ENCODE measurements at places on chromosomes 1 and 21.

DNA sequence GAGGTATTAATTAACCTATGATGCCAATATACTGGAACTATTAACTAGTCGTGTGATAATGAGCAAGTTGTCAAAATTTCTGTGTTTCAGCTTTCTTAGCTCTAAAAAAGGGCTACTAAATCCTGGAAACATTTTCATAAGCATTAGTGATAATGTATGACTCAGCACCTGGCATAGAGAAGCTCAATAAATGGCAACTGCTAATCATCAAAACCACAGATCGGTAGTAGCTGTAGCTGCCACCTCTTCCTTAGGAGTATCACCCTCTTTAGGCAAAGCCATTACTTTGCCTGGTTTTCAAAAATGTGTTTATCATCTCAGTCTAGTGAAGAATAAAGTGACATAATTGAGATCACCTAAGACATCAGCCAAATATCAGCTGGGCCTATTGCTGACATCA is 75.5 kb downstream of the TPR start:
- no peak for DNase-seq
- H3K27me3 ChIP-seq, result no peaks in the 10 kb centered on the region
- no peak overlapping the region for H3K4me3 ChIP-seq
- no peaks in the 10 kb centered on the region for H3K36me3 ChIP-seq

GRCh38 chr1:179529482-179530195 is 46.1 kb downstream of the NPHS2 start:
- no peak overlapping the region for H3K4me3 ChIP-seq
- H3K27ac ChIP-seq, result no peak overlapping the region
- H3K27me3 ChIP-seq, result no peaks in the 10 kb centered on the region
- DNase-seq, result no peak

GRCh38 chr1:190328361-190328760 is 149.3 kb downstream of the BRINP3 start:
- H3K27me3 ChIP-seq, result no peaks in the 10 kb centered on the region
- DNase-seq, result no peak
- peaks cover 16% of the 10 kb centered on the region for H3K4me1 ChIP-seq
- H3K4me3 ChIP-seq, result no peak overlapping the region
- H3K36me3 ChIP-seq, result no peaks in the 10 kb centered on the region
- H3K27ac ChIP-seq, result no peak overlapping the region

DNA sequence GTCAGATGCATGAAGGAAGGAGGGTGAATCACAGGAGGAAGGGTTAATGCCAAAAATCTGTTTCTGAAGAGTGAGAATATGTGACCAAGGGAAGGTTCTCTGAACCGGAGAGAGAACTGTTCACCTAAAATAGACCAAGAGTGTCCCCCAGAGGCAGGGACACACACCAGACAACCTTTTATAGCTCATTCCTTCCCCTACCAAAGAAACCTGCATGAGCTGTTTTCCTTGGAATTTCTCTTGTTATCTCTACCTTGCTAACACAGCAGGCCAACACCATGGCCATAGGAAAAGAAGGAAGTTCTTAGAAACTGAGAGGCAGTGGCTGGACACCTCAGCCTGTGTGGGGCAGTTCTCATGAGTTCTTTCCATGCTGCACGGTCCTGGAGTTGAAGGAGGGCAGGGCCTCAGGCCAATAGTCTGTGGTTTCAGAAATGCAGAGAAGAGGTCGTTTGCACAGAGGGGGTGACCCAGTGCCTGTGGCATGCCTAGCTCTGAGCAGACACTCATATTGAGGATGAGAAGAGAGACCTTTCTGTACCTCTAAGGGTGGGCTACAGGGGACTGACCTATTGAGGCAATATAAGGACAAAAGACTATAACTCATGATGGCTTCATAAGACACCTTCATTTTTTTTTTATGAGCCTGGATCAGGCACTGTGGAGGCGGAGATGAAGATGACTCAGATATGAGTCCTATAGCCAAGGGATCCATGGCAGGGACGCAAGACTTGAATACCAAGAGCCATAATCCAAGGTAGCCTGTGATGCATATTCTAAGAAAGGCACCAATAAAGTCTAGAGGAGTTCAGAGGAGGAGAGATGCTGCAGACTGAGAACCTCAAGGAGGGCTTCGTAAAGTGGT is 39.4 kb downstream of the IGFN1 start:
- H3K27ac ChIP-seq, result no peak overlapping the region
- DNase-seq, result no peak
- no peaks in the 10 kb centered on the region for H3K4me1 ChIP-seq

GRCh38 chr1:9465640-9466039 is 73.6 kb upstream of the SLC25A33 start:
- H3K4me3 ChIP-seq, result no peak overlapping the region
- peaks cover 16% of the 10 kb centered on the region for H3K4me1 ChIP-seq
- no peak for DNase-seq
- no peak overlapping the region for H3K27ac ChIP-seq
- H3K36me3 ChIP-seq, result no peaks in the 10 kb centered on the region
